ENCODE measurements at places on chromosomes 2 and 18. TPM values are rescaled to one million over a fixed set of nuclear protein-coding genes. Genes with fewer than 3 reads are reported as not detected.

ZEB2 gene
- polyA plus RNA-seq, result 8.1 TPM

MRO gene
- polyA plus RNA-seq, result 0.12 TPM

DNAJC5G gene
- not detected for polyA plus RNA-seq

ID2 gene
- 154 TPM for polyA plus RNA-seq

KIF5C gene
- 1.2 TPM for polyA plus RNA-seq

SIGLEC15 gene
- 0.46 TPM for polyA plus RNA-seq

OBSL1 gene
- polyA plus RNA-seq, result 7.8 TPM

- H3K27me3 ChIP-seq, result no peaks in the 10 kb centered on the region
- DNase-seq, result no peak
- H3K36me3 ChIP-seq, result no peaks in the 10 kb centered on the region
- H3K4me1 ChIP-seq, result no peaks in the 10 kb centered on the region
- no peak overlapping the region for H3K27ac ChIP-seq
- H3K4me3 ChIP-seq, result no peak overlapping the region
Observed at GRCh38 chr18:8274370-8274769, 334.9 kb upstream of the RAB12 start.

GRCh38 chr2:209771474-209772289 is at the start of gene UNC80:
Gene UNC80 (plus strand): TSS chr2:209771832. CDS start chr2:209772073, 241 bp downstream.
- H3K27ac ChIP-seq, result no peak within 1 kb of the TSS
- peak within 1 kb of the TSS; percentile 7 for H3K4me3 ChIP-seq
- peak; percentile 64 for DNase-seq
- H3K4me1 ChIP-seq, result peaks cover 11% of the 10 kb centered on the region

DNA sequence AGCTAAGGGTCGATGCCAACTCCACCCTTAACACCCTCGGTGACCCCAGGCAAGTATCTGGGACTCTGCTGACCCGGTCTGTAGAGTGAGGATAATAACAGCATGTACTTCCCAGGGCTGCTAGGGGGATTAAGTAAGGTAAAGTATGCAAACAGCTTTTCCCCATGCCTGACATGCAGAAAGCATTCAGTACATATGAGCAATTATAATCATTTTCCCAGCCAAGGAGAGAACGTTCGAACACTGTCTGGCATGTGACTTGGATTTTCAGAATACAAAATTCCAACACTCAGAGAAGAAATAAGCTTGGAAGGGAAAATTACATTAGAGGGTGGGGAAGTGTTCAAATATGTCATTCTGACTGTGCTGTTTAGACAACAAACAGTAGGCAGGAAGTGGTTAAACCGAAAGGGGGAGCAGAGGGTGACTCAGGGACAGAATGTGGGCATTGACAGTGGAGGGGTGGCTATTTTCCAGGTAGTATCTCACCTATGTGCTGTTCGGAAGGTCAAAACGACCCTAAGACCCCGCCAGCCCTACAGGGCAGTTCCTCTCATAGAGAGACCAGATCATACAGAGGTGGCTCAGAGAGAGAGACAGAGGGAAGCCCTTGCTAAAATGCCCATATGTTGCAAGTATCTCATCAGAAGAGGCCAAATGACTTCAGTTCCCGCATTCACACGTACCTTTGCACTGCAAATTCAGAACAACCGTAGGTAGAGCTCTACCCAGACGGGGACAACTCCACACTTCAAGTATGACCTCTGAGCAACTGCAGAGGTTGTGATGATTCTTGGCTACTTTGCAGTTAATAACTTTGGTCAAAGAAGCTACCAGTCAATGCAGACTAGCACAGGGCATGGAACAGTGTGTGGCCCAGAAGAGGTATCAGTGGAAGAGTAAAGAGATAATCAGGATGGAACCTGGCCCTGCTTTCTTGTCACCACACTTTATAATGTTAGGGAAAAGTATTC is 14.8 kb downstream of the ASPRV1 start:
- peaks cover 15% of the 10 kb centered on the region for H3K36me3 ChIP-seq
- H3K27ac ChIP-seq, result no peak overlapping the region
- no peak for DNase-seq
- no peak overlapping the region for H3K4me3 ChIP-seq

DNA sequence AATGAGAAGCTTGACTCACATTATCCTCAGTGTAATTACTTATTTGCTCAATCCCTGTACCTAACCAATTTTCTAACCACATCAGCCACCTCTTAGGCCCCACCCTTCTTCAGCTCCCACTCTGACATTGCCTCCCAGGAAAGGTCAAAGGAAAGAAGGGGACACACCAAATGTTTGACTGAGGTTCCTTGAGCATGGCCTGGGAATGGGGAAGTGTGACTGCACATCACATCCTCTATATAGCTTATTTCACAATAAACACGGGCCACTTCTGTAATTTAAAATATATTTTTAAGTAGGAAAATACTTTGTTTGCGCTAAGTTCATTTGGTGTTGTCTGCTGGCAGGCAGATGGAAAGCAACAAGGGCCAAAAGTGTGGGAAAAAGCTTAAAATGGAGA is 3.0 kb upstream of the FIGLA start:
- no peak overlapping the region for H3K27ac ChIP-seq
- no peak overlapping the region for H3K4me3 ChIP-seq
- no peaks in the 10 kb centered on the region for H3K4me1 ChIP-seq
- peaks cover 25% of the 10 kb centered on the region for H3K27me3 ChIP-seq
- no peak for DNase-seq

- no peaks in the 10 kb centered on the region for H3K27me3 ChIP-seq
- no peak overlapping the region for H3K4me3 ChIP-seq
- H3K27ac ChIP-seq, result no peak overlapping the region
Observed at GRCh38 chr18:8301427-8302172, 307.6 kb upstream of the RAB12 start.

DNA sequence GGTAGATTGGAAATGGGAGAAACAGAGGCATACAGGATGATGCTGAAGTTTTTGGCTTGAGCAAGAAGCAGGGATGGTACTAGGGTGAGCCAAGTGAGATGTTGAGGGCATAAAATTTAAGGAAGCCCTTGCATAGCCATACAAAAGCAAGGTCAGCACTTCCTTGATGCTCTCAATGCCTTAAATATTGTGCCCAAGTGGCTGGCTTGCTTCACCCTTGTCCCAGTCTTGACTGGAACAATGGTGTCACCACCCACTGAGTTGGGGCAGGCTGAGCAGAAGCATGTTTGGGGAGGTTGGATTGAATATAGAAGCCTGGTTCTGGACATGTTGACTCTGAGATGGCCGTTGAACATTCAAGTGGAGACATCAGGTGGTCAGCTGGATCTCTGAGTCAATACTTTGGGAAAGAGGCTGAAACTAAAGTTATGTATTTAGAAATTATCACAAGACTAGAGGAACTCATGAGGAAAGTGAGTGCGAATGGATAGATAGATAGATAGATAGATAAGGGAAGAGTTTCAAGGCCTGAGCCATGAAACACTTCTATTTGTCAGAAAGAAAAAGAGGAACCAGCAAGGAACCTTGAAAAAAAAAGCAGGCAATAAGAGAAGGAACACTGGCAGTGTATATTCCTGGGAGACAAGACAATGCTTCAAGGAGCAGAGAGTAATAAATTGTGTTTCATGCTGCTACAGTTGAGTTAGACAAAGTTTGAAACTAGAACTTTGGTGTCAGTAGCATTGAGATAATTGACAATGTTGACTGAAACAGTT is 43.0 kb upstream of the HNMT start:
- no peaks in the 10 kb centered on the region for H3K4me1 ChIP-seq
- H3K27ac ChIP-seq, result no peak overlapping the region
- no peak for DNase-seq
- no peak overlapping the region for H3K4me3 ChIP-seq
- H3K36me3 ChIP-seq, result no peaks in the 10 kb centered on the region
- H3K27me3 ChIP-seq, result no peaks in the 10 kb centered on the region

DNA sequence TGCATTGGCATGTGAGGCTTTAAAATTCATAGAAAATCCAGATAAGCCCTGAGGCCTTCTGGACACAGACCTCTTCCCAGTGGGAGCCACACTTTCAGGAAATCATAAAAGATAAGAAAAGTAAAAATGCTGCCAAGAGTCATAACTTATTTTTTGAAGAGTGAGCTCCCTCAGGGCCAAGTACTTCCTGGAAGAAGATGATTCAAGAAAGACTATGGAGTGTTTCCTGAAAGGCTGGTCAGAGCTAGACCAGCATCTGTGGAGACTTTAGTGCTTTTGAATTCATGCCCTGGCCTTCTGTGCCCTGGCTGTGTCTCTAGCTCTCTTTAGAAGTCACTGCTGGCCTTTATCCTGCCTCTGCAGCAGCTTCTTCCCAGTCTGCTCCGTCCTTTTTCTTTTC is 6.4 kb upstream of the XDH start:
- no peaks in the 10 kb centered on the region for H3K36me3 ChIP-seq
- H3K27ac ChIP-seq, result no peak overlapping the region
- no peaks in the 10 kb centered on the region for H3K4me1 ChIP-seq
- no peaks in the 10 kb centered on the region for H3K27me3 ChIP-seq
- H3K4me3 ChIP-seq, result no peak overlapping the region
- no peak for DNase-seq

DNA sequence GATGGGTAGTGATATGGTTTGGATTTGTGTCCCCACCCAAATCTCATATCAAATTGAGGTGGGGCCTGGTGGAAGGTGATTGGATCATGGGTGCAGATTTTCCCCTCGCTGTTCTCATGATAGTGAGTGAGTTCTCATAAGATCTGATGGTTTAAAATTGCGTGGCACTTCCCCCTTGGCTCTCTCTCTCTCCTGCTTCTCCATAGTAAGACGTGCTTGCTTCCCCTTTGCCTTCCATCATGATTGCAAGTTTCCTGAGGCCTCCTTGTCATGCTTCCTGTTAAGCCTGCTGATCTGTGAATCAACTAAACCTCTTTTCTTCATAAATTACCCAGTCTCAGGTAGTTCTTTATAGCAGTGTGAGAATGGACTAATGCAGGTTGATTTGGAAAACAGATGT is 223.2 kb upstream of the APCDD1 start:
- no peaks in the 10 kb centered on the region for H3K4me1 ChIP-seq
- H3K4me3 ChIP-seq, result no peak overlapping the region
- no peak for DNase-seq
- no peaks in the 10 kb centered on the region for H3K27me3 ChIP-seq
- no peak overlapping the region for H3K27ac ChIP-seq
- no peaks in the 10 kb centered on the region for H3K36me3 ChIP-seq

GRCh38 chr2:218781691-218782527 is at the start of gene CYP27A1:
Gene CYP27A1 (plus strand): TSS chr2:218782147. CDS start chr2:218782183, 36 bp downstream.
- H3K36me3 ChIP-seq, result no peaks in the 10 kb centered on the region
- H3K27me3 ChIP-seq, result no peaks in the 10 kb centered on the region
- H3K4me3 ChIP-seq, result peak within 1 kb of the TSS; percentile 62
- H3K4me1 ChIP-seq, result peaks cover 13% of the 10 kb centered on the region
- DNase-seq, result peak; percentile 81

DNA sequence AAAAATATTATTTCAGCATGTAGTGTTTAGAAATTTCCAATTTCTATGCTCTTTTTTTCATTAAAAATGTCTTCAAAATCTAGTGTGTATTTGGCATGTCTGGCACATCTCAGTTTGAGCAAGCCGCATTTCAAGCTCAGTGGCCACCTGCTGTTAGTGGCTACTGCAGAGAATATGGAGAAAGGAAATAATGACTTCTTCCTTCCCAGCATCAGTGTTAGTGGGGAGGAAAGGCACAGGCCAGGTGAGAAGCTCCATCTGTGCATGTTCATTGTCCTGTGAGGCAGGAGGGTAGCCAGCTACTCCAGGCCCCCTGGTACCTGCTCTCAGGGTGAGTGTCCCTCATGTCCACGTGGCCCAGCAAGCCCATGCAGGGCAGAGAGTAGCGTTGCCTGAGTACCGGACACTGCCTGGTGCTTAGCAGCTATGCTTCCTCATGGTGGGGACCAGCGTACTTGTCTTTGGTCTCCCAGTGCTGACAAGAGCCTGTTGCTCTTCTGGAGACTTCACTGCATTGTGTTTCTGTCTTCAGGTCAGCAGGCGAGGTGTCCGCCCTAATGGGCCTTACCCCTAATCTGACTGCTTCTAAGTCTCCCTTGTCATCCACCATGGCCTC is 67.4 kb upstream of the CHMP1B start:
- no peaks in the 10 kb centered on the region for H3K36me3 ChIP-seq
- no peak for DNase-seq
- peaks cover 6% of the 10 kb centered on the region for H3K4me1 ChIP-seq

GRCh38 chr18:2893676-2894075 is 46.9 kb downstream of the EMILIN2 start:
- no peaks in the 10 kb centered on the region for H3K27me3 ChIP-seq
- H3K4me1 ChIP-seq, result no peaks in the 10 kb centered on the region
- no peak overlapping the region for H3K27ac ChIP-seq
- no peaks in the 10 kb centered on the region for H3K36me3 ChIP-seq

DNA sequence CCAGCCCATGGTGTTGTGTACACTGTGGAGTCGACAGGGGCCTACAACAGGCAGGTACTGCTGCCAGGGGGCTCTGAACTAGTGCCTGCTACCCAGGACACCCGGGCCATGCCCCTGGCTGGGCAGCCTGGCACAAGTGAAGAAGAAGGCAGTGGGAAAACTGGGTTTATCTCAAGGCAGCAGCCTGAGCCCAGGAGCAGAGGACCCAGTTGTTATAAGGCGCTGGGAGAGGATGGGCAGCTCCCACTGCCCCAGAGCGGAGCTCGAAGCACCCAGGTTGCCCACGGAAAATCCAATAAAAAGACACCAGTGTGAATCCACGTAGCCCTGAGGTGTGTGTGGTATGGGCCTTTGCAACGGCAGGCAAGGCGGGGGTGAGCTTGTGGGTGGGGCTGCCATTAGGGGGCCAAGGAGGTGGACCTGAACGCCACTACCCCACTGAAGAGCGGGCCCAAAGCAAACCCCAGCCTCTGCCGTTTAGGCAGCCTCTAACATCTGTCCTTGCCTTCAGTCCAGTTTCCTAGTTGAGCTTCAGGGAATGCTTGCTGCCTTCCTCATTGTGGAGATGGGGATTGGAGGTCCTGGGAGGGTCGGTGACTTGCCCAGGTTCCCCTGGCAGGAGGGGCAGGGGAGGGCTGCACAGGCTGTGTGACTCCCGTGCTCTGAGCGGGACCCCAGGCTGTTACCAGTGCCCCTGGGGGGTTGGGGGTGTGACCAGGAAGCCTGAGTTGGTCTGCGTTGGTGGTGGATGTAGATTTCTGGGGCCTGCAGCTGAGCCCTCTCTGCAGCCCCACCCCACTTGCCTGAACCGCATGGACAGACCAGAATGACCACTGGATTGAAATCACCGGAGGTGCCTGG is 16.0 kb downstream of the ARID5A start:
- DNase-seq, result no peak
- no peak overlapping the region for H3K4me3 ChIP-seq
- no peaks in the 10 kb centered on the region for H3K4me1 ChIP-seq
- H3K36me3 ChIP-seq, result peaks cover 41% of the 10 kb centered on the region

GRCh38 chr2:118878531-118879149 is 31.2 kb upstream of the EN1 start:
- no peaks in the 10 kb centered on the region for H3K4me1 ChIP-seq
- H3K27ac ChIP-seq, result no peak overlapping the region
- peaks cover 69% of the 10 kb centered on the region for H3K27me3 ChIP-seq
- no peaks in the 10 kb centered on the region for H3K36me3 ChIP-seq
- DNase-seq, result no peak

GRCh38 chr2:2564300-2565078 is 233.4 kb upstream of the MYT1L start:
- H3K27ac ChIP-seq, result no peak overlapping the region
- no peaks in the 10 kb centered on the region for H3K27me3 ChIP-seq
- DNase-seq, result no peak
- no peaks in the 10 kb centered on the region for H3K4me1 ChIP-seq
- H3K4me3 ChIP-seq, result no peak overlapping the region

DNA sequence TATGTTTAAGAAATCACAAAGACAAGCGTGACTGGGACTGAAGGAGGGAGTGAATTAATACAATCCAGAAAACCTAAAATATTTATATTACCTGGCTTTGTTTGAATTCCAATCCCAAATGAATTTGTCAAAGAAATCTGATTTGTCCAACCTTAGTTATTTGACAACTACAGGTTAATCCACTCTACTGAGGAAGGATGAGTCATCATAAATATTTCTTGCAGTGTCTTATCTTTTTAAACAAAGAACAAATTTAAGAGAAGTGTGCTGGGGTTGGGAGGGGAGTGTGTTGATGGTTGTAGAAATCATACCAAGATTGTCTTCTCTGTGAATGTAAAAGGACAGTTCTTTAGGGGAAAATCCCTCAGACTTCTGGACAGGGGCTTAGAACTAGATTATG is 1106.3 kb upstream of the SLC39A10 start:
- no peaks in the 10 kb centered on the region for H3K4me1 ChIP-seq
- H3K36me3 ChIP-seq, result no peaks in the 10 kb centered on the region
- H3K27me3 ChIP-seq, result no peaks in the 10 kb centered on the region
